ENCODE measurements at places on chromosomes 12 and 14.

DNA sequence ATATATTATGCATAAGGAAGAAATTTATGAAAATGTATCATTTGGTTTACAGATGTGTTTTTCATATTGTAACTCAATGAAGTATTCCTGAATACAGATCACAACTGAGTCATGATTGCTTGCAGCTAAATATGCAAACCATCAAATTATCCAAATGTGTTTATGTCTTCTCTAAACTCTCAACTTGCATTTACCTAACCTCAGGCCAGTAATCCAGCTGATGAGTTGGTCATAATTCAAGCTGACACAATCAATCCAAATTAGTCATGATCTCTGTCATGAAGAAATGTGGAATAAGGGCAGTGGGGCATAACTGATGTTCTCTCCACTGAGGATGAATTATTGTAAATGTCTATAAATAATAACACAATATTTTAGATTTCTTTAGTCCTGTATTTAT is 104.8 kb upstream of the CNTN1 start:
- no peak for DNase-seq

DNA sequence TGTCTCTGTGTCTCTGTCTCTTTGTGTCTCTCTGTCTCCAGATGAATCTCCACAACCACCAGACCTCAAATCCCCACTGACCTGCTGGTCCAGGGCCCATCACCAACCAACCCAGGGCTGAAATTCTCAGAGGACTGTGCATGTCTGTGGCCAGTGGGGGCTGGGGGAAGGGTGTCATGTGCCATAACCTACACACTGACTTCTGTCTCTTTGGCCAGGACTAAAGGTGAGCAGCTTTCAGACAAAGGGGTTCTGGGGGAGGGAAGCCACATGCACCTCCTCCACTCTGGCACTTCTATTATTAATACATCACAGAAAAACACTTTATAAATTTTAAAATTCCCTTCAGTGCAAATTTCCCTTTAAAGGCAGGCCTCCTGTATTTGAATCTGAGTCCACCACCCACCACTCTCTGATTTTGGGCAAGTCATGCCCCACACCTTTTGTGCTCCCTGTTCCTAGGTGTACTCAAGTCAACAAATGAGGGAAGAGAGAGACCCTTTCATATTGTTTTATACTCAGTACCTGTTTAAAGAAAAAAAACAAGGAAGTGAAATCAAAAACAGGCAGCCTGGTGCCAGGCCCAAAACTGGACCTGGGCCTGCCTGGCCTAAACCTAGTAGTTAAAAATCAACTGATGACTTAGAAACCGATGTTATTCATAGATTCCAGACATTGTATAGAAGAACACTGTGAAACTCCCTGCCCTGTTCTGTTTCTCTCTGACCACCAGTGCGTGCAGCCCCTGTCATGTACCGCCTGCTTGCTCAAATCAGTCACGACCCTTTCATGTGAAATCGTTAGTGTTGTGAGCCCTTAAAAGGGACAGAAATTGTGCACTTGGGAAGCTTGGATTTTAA is 80.2 kb downstream of the TUNAR start:
- DNase-seq: no peak

DNA sequence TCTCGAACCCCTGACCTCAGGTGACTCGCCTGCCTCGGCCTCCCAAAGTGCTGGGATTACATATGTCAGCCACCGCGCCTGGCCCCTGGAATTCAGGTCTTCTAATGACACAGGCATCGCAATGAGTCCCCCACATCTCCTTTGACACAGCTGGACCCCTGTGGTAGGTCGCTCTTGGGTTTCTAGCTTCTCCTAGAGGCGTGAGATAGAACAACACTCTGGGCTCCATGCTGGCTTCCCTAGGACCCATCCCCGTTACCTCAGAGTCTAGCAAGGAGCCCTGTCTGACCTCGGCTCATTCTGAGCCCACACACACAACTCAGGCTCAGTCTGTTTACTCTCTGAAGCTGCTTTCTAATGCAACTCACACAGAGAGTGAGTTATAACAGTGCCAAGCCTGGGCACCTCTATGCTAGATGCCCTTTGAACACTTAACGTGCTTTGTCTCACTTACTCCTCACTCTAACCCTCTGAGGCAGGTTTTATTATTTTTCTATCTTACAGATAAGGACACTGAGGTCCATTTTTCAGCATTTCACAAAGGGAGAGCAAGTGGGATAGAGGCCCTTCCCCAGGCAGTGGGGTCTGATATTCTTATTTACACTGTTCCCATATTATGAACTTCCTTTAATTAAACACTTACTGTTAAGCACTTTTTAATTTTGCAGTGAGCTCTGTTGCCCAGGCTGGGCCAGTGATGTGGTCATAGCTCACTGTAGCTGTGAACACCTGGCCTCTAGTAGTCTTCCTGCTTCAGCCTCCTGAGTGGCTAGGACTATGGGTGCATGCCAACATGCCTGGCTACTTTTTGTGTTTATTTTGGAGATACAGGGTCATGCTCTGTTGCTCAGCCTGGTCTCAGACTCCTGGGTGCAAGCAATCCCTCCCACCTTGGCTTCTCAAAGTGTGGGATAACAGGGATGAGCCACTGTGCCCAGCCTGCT is 40.6 kb upstream of the RBM19 start:
- no peak for DNase-seq

DNA sequence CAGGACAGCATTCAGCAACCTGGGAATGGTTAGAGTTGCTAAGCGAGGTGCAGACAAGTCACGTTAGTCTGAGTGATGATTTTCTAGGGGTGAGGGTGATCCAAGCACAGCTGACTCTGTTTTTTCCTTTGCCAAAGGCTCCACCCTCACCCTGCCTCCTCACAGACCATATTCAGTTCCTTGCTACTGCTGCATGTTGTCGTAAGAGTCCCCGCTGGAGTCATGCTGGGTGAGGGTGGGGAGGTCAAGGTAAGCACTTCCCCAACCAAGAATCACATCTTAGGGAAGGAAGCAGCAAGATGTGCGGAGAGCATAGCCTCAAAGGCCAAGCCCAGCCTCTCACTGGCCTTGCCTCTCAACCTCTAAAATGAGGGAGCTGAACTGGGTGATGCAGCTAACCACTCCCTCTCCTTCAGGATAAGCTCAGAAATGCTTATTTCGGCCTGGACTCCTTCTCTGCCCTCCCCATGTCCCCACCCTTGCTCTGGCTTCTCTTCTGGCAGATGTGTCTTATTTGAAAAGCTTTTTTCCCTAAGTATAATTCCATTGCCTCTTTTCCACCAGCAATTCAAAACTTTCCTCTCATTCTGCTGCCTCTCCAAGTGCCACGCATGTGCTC is 66.9 kb upstream of the ACTN1 start:
- DNase-seq: peak; percentile 46

- DNase-seq: no peak
Measured at GRCh38 chr12:64072916-64073575, 149.1 kb downstream of the KICS2 start.

GRCh38 chr12:43730283-43730682 is 28.3 kb downstream of the PUS7L start:
- DNase-seq: no peak

- DNase-seq: no peak
Measured at GRCh38 chr12:127411981-127412380, 855.0 kb upstream of the TMEM132C start.

DNA sequence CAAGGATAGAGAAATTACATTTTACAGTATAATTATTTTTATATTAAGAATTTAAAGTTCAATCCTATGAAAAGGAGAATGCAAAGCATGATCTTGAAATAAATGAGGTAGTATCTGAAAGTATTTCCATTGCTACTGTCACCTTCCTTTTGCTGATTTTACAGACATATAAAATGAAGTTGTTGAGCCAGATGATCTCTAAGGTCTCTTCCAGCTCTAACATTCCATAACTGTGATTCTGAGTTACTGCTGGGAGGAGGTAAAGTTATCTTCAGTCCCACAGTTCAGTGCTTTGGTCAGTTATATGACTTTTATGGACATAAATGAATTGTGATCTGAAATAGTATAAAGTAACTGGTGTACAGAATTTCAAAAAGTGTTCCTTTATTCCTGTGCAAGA is 52.8 kb downstream of the SLC38A6 start:
- no peak for DNase-seq

- DNase-seq: no peak
Measured at GRCh38 chr14:101774006-101774795, 12.7 kb downstream of the PPP2R5C start.

DNA sequence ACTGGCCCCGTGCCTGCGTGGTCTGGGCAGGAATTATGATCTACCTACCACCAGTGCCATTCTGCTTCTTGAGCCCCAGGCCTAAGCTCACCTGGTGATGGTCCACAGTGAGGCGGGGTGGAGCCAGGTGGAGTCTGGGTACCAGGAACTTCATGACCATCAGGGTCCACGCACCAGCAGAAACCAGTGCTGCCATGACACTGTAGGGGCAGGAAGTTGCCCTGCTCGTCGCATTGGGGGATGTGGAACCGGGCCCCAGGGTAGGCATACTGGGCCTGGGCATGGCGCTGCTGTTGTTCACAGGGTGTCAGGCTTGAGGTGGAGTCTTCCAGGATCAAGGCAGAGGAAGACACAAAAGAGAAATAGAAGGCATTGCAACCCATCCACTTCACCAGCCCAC is 29.6 kb downstream of the RTRAF start:
- DNase-seq: no peak

- DNase-seq: no peak
Measured at GRCh38 chr14:77554207-77554606, 55.6 kb upstream of the ISM2 start.

DNA sequence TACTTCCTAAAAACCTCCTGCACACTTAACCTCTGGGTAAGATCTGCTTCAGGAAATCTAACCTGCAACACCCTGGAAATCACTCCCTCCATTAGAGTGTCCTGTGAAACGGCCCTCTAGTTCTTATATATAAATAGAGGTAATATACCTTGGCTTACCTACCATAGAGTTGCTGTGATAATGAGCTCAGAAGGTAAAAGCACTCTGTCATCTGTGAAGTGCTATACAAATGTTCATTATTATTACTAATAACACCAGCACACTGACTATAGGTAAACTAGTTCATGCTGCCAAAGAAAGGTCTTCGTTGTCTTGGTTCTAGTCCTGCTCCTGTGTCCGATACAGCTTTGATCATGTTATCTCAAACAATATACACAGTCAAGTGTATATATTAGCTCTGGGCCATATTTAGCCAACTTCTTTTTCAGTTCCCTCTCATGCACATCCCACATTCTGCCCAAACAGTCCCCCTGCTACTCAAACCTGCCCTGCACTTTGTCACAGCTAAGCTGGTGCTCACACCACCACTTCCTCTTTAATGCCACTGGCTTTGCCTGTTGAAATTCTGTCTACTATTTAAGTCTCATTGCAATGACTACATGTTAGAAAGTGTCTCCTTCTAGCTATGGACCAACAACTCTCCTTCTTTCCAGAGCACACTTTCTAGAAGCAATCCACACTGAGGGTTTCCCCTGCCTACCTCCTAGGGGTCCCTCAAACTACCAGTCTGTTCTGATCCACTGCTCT is 5.1 kb downstream of the E2F7 start:
- peak; percentile 18 for DNase-seq

GRCh38 chr14:90275820-90276219 is 19.5 kb downstream of the PSMC1 start:
- no peak for DNase-seq

GRCh38 chr12:105929192-105929591 is 209.6 kb downstream of the NUAK1 start:
- DNase-seq: no peak

All from CD14-positive monocyte (primary cell).